ENCODE measurements at places on chromosomes 3 and 15.
A peak's percentile ranks its signal among the peaks of the same experiment; 100 is the strongest.

DNA sequence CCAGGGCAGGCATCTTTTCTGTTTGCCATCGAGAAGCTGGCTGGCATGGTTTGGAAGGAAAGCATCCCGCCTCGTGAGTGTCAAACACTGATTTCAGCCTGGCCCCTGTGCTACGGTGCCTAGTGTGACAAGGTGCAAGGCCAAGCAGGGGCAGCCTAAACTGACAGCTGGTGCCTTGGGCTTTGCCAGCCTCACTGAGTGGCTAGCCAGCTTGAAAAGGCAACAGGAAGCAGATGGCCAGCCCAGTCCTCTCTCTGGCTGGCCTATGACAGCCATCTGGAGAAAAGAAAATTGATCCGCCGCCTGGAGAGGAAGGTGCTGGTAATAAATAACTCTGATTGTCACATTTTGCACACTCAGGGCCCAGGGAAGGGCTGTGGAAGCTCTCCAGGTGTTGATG lies 52.2 kb downstream of the C3orf85 start:
- DNase-seq, result no peak

DNA sequence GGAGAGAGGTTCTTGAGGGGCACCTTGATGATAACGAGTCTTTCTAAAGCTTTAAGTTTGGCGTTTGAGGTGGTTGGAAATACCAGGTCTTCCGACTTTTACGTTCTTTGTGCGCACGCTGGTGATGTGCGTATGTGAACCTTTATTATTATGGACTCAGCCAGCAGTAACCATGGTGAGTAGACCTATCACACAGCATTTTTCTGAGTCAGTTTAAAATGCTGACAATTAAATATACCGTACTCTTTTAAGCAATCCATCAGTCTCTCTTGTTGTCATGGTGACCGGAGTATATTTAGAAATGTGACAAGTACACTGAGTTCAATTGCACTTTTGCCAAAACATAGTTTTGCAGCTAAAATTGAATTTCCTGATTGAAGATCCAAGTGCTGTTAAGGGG lies 172.2 kb downstream of the LPP start:
- DNase-seq, result no peak

DNA sequence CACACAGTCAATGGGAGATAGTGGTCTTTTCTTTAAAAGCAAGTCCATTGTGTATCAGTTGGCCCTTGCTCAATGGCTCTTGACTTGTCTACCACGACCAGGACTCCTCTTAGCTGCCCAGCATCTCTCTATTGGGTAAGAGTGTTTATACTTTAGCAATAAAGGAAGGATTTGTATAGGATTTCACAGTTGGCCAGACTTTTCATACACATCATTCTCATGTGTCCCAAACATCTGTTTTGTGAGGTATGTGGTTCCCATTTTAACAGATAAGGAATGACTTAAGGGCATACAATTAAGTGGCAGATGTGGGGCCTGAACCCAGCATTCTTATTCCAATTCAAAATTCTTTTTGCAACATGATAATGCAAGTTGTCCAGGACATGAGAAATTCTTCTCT lies 191.5 kb downstream of the CHST2 start:
- DNase-seq, result no peak

GRCh38 chr15:77508541-77509243 lies 88.0 kb downstream of the HMG20A start:
- DNase-seq, result no peak

GRCh38 chr3:46284981-46285683 lies 42.9 kb downstream of the CCR3 start:
- no peak for DNase-seq

DNA sequence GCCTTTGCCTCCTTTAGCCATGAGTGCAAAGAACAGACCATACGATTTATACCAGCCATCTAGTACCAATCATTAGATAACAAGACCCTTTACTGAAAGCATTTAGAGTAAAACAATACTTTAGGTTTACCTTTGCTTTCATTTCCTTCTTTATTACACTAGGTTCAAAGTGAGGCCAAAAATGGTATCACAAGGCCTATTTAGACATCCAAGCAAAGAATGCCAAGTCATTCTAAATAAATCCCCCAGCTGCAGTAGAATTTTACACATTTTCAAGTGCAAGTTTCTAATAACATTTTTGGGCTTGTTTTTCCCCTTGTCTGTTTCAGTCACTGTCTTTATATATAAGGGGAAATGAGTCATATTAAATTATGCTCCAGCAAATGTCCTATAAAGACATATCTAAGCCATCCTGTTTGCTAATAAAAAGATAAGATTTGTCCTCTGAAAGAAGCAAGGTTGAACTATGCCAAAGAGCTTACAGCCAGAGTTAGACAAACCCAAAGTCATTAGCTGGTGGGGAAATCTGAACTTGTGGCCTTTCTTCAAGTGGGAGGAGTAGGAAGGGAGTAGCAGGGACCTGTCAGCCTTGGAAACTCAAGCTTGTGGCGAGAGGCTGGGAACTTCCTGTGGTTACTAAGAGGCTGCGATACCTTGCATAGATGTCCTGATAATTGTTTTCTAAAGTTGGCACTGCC lies 232.7 kb downstream of the MECOM start:
- DNase-seq, result no peak

- DNase-seq, result no peak
These were observed 58.6 kb downstream of the SIDT1 start for GRCh38 chr3:113590983-113591382.

DNA sequence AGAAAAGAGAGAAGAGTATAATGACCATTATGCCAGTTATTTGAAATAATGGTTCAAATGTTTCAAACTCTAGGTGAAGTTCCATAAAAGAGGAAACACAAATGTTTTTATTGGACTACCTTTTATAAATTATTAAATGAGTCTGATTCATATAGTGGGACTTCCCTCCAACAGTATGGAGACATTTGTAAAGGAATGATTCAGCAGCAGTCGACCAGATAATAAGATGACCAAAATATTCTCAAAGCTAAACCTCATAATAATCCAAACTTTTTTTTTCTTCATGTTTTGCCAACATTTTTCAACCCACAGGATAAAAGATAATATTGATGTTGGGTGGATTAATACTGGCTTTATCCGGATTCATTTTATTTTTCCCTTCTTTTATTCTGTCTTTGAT lies 18.8 kb downstream of the TIPARP start:
- DNase-seq, result no peak

DNA sequence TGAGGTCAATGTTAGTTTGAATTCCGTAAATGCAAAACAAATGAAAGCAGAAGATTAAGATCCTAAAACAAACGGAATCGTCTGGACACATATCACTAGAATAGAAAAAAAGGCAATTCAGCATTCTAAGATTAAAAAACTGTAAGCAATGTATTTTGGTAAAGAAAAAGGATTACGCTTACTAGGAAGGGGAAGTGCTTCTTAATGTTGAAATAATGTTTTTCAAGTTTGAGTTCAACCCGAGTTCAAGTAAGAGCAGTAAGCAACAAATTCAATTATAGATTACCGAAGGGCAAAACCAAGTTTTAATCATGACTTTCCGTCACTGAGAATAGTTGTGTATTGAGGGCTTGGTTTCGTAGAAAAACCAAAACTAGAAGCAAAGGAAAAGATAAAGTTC lies 637 bp downstream of the CIP2A start:
- no peak for DNase-seq

- DNase-seq, result peak; percentile 41
These were observed 2.2 kb downstream of the MAPK6 start for GRCh38 chr15:52021128-52021671.

GRCh38 chr3:13012221-13012691 lies 61.0 kb downstream of the IQSEC1 start:
- DNase-seq, result no peak

DNA sequence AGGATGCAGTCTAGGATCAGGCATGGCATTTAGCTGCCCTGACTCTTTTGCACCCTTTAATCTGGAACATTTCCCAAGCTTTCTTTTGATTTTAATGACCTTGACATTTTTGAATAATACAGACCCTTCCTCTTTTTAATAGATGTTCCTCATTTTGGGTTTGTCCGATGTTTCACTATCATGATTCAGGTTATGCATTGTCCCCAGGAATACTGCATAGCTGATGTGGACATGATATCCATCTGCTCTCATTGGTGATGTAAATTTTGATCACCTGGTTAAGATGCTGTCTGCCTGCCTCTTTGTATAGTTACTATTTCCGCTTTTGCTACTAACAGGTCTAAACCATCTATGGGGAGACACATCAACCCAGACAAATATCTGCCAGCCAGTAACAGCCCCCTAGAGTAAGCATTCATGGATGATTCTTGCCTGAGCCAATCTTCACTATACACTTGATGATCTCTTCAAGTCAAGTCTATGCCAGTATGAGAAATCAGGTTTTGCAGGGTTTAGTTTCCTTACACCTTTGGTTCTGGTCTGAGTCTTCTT lies 50.6 kb upstream of the ULK4 start:
- DNase-seq, result no peak

GRCh38 chr3:155495387-155495786 lies 201.9 kb upstream of the STRIT1 start:
- DNase-seq, result no peak

DNA sequence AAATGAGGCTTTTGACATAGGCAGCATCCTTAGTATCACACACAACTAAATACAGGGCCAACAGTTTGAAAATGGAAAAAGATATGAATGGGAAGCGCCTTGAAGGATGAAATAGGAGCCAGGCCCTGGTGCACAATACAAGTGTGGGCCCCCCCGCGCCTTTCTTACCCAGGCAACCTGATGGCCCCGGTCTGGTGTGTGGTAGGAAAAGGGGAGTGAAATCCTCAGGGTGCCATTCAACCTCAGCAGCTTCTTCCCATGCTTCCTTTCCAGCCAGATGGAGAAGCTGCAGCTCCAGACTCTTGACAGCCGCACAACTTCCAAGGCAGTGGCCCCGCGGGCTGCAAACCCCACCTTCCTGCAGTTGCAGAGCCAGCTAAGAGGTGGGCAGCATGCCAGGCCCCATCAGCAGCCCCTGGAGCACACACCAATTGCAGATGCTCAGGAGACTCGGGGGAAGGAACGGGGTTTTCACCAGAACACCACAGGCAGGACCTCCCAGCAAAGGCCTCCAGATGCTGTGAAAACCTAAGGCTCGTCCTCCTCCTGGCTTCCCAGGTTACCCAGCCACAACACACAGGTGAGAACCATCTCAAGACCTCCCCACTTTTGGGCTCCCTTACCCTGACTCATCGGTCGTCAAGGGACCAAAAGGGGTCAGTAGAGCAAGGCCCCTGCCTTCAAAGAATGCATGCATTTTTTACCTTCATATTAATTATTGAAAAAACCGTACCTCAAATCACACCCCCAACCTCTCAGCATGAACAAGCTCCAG lies 101.6 kb downstream of the CPN2 start:
- DNase-seq, result peak; percentile 69

- DNase-seq, result no peak
These were observed 46.8 kb downstream of the CPN2 start for GRCh38 chr3:194304186-194304917.

DNA sequence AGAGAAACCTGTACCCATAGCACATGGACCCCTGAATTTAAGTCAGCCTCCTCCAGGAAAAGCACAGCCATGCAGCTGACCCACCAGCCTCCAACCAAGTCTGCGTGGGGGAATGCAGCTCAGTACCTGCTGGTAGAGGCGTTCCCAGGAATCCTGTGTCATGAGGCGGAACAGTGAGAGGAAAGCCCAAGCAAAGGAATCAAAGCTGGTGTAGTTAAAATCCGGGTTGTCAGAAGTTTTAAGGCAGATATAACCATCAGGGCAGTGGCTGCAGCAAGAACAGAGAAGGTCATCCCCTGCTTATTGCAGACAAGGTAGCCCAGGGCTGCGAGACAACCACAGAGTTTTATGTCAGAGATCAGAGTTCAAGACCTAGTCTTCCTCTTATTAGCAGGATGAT lies 59.1 kb downstream of the SCN10A start:
- no peak for DNase-seq

- DNase-seq, result no peak
These were observed 25.3 kb upstream of the ZSCAN2 start for GRCh38 chr15:84575493-84575892.

GRCh38 chr3:16033889-16034687 lies 140.4 kb upstream of the GALNT15 start:
- no peak for DNase-seq

DNA sequence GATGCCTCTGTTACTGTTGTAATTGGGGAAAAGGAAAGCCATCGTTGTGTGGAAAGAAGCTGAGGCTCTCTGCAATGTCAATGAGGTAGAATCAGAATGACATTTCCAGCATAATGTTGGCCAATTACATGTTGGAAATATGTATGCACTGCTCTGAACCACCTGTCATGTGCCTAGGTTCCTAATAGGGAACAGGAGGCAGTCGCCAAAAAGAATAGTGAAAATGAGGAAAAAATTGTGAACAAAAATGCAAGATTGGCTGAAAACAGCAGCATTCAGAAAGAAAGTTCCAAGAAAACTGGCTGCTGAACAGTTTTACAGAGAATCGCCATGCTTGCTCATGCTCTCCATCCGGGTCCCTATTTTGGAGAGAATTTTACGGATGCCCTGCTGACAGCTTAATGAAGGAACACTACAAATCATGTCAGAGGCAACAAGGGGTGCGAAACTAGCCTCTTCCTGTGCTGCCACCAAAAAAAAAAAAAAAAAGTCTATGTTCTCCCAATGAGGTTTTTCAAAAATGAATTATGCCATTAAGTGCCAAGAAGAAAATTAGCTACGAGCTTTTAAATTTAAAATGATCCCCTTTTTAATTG lies 305.9 kb upstream of the ARRDC4 start:
- DNase-seq, result no peak

- DNase-seq, result no peak
These were observed 163.7 kb downstream of the PLD1 start for GRCh38 chr3:171646357-171647133.

- no peak for DNase-seq
These were observed 121.8 kb downstream of the ADAMTSL3 start for GRCh38 chr15:83775738-83776137.

GRCh38 chr3:47571391-47572175 lies 7.1 kb downstream of the CSPG5 start:
- no peak for DNase-seq

GRCh38 chr3:17967953-17968607 lies 225.6 kb upstream of the TBC1D5 start:
- no peak for DNase-seq

DNA sequence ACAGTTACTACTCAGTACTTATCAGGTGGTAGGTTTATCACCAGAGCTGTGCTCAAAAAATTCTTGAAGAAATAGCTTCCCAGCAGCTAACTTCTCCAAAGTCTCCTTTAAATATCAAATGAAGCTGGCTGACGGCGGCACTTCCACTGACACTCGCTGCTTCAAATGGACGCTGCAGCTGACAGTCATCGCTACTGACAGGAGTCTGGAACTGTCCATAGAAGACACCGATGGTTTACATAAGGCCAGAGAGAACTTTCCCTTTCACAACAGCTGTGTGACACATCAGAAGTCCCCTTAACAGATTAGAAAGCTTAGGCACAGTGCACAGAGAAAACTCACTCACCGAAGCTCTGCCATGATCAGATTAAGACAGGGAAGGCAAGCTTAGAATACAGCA lies 270.2 kb downstream of the SHOX2 start:
- DNase-seq, result no peak

GRCh38 chr15:92100301-92100700 lies 246.8 kb downstream of the SLCO3A1 start:
- no peak for DNase-seq

GRCh38 chr15:99651023-99651807 lies 82.0 kb downstream of the LYSMD4 start:
- no peak for DNase-seq

Data from ovary (tissue), 10 donors.